ENCODE measurements at places on chromosomes 1 and 21. TPM values are rescaled to one million over a fixed set of nuclear protein-coding genes. Genes with fewer than 3 reads are reported as not detected.

SERPINC1 gene
- total RNA-seq, result not detected

DNA sequence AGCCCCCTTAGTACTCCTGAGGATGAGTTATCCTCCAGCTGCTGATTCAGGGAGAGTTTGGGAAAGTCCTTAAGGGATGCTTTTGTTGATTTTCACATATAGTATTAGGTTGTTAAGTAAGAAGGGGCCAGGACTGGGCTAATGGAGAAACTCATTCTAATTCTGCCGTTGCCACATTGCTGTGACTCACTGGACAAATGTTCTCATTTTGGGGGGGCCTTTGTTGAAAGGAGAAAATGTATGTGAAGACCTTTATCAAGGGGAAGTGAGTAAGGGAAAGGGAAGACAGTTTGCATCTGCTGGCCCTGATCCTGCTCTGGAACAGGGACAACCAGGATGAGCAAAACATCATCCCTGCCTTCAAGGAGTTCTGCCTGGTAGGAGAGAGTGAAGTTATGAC lies 123.2 kb upstream of the FGGY start:
- DNase-seq, result no peak

ESRRG gene
- total RNA-seq, result 7.0 TPM

- no peak for DNase-seq
Measured at GRCh38 chr1:94068999-94069918, 51.7 kb downstream of the ABCA4 start.

GRCh38 chr1:3677484-3677883 lies 25.2 kb downstream of the TP73 start:
- DNase-seq, result no peak

DNA sequence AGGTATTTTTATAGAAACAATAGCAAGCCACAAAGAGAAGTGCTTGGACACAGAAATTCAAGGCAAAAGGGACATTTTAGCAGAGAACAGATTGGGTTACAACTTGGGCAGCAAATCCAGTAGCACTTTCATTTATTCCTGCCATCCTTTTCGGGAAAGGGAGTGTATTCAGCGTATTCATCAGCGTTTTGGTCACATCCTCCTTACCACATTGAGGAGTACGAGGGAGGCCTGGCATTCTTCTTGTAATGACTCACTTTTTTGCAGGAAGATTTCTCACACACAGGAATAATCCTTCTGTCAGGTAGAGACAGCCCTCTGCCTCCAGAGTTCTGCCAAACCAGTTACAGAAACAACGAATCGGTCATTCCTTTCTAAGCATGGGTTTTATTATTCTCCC lies 18.1 kb upstream of the FAM78B start:
- no peak for DNase-seq

DNA sequence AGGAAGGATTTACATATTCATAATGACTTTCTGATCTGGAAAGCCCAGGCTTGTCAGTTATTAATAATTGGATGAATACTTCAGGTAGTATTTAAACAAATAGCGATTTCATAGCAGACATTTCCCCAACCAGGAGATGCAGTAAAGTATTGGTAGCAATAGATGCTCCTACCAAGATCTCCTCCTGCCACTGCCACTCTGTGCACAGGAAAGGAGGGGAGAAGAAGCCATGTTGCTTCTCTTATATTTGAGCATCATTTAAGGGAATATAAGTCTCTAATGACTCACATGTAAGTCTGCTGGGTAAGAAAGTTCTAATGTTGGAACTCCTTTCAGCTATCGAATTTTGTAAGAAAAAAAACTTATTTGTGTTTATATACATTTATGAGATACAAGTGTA lies 420 bp upstream of the IFI16 start:
- no peak for DNase-seq

SH2D5 gene
- total RNA-seq, result 0.23 TPM

ZFYVE9 gene
- total RNA-seq, result 34.2 TPM

DNA sequence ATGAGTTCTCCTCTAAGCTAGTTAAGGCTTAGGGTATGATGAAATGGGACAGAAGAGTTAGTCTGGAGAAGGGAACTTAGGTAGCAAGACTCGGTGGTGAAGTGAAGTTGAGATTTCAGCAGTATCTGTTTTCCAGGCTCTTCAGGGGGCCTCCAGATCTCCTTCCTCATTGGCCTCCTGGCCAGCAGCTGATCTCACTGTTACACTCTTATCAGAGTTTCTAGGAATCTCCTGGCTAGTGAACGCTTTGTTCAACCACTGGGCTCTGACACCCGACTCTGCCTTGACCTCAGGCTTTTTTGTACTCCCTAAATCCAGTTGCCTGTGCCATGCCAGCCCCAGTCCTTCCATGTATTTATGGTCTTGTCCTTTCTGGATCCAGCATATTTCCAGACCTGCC lies 311.0 kb downstream of the ASTN1 start:
- DNase-seq, result no peak

LCE3E gene
- total RNA-seq, result 16.7 TPM

KMO gene
- total RNA-seq, result 0.13 TPM

PTGS2 gene
- total RNA-seq, result 2.8 TPM

DNA sequence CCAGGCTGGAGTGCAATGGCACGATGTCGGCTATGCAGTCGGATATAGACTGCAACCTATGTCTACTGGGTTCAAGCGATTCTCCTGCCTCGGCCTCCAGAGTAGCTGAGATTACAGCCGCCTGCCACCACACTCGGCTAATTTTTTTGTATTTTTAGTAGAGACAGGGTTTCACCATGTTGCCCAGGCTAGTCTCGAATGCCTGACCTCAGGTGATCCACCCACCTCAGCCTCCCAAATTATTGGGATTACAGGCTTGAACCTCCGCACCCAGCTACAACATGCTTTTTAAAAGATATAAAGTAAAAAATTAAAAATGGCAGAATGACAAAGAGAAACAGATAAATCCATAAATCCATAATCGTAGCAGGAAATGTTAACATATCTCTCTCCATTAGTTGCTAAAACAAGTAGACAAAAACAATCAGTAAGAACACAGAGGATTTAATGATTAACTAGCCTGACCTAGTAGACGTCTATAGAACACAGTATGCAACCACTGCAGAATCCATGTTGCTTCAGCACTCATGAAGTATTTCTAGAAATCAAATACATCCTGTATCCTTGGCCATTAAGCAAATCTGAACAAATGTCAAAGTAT lies 59.9 kb upstream of the SPOCD1 start:
- DNase-seq, result no peak

DNA sequence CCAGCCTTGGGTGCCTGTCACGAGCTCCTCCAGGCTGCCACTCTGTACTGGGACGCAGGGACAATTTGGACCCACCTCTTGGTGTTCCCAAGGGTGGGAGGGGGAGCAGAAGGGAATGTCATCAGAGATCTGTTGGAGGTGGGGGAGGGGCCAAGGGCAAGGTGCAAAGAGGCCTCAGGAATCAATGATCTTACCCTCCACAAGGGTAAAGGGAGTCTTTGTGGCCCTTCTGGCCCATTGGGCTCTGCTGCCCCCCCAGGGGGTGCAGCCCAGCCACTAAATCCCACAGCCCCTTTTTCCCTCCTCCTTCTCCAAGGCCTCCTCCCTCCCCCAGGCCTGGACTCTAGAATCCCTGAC lies 8.5 kb downstream of the TTC39A start:
- no peak for DNase-seq

DNA sequence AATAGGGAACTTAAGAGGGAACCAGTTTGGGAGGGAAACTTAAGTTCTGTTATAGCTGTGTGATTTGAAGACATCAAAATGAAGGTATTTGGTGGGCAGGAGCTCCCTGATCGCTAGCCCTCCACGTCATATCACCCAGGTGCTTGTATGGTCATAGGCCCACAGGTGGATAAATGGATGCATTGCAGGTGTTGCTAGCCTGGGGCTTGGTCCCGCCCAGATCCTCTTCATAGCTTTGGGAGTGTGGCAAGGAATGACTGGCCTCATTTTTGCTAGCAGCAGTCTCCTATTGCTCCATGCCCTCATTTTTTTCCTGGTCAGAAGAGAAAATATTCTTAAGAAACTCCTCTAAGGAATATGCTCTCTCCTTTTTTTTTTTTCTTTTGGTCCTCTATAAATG lies 11.3 kb downstream of the GNPAT start:
- no peak for DNase-seq

- DNase-seq, result no peak
Measured at GRCh38 chr1:169109561-169110134, 3.2 kb downstream of the ATP1B1 start.

LCE1A gene
- 866 TPM for total RNA-seq

DNA sequence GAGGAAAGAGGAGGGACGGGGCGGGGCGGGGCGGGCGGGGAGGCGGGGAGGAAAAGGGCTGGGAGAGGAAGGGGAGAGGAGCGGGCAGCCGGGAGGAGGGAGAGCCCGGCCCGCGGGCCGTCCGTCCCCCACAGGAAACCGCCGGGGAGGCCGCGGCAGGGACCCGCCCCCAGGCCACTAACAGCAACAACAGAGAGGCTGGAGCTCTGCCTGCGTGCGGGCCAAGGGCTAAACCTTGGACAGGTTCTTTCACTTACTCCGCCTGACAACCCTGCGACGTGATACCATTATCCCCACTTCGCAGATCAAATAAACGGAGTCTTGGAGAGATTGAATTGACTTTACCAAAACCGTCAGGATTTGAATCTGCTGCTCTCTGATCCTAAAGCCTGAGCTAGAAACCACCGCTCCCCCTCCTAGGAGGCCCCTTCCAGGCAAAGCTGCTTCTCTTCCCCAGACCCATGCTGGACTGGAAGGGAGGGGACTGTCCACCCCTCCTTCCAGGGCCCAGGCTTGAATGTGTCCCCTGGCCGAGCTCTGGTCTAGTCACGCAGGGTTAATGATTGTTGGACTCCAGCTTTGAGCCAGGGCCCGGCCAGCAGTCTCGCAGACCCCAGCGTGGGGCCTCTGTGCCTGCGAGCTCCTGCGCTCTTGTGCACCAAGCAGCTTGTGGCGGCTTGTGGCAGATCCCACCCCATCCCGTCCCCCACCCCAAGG lies at the start of gene EVA1B:
EVA1B (minus strand) TSS at position 10 of the 717 bp plus-strand sequence. CDS start 608 bp downstream, outside the sequence.
- DNase-seq, result peak; percentile 95

GRCh38 chr1:231841616-231842344 lies 215.2 kb downstream of the DISC1 start:
- DNase-seq, result no peak
